Peyer's patch (tissue), 4 donors: ENCODE measurements at places on chromosomes 2 and 18.

DNA sequence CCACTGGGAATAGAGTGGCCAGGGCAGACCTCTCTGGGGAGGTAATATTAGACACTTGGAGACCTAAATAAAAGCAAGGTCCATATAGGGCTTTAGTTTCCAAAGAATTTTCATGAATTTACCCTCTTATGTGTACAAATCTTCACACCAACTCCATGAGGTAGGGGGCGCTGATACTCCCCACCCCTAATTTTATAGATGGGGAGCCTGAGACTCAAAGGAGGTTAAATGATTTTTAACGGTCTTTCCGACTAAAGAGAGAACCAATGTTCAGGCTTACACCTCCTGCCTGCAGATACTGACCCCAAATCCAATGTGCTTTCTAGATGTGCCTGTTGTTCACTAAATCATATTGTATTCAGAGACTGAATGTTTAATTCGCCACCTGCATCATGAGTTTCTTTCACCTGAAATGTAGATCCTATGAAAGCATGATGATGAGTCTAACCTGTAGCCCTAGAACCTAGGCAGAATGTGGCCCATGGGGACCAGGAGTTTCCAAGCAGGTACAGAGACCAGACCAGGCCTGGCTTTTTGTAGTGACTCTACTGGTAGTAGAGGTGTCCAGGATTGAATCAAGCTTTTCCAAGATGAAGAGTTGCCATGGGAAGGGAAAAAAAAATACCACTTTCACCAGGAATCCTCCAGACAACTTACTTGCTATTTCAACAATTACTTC lies 16.8 kb upstream of the PAX3 start:
- no peak for DNase-seq

- DNase-seq: no peak
Observed at GRCh38 chr2:181738563-181738962, 58.2 kb upstream of the NEUROD1 start.

GRCh38 chr2:120511536-120511935 lies 165.6 kb downstream of the INHBB start:
- DNase-seq: no peak

DNA sequence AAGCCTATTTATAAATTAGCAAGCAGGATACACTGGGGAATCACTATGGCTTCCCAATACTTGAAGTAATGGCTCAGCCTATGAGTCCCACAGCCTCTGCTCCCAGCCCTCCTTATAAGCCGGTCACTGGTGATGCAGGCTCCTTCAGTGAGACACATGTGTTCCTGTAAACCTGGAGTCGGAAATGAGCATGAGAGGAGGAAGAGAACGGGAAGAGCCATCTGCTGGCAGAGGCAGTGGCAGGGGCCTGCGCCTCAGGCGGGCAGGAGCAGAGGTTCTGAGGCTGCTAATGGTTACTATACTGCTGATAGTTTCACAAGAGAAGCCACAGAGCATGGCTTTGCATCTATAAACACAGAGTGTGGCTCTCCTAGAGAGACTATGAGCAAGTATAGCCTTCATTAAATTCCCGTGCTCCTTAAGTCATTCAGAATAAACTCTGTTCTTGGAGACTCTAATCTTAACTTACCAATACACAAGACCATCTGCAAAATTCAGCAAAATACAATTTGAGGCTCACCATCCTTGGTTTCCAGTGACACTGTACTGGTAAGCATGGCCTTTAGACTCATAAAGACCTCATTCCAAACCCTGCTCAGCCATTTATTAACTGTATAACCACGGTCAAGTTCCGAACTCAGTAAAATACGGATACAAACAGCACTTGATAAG lies 63.3 kb downstream of the FBXO15 start:
- no peak for DNase-seq

DNA sequence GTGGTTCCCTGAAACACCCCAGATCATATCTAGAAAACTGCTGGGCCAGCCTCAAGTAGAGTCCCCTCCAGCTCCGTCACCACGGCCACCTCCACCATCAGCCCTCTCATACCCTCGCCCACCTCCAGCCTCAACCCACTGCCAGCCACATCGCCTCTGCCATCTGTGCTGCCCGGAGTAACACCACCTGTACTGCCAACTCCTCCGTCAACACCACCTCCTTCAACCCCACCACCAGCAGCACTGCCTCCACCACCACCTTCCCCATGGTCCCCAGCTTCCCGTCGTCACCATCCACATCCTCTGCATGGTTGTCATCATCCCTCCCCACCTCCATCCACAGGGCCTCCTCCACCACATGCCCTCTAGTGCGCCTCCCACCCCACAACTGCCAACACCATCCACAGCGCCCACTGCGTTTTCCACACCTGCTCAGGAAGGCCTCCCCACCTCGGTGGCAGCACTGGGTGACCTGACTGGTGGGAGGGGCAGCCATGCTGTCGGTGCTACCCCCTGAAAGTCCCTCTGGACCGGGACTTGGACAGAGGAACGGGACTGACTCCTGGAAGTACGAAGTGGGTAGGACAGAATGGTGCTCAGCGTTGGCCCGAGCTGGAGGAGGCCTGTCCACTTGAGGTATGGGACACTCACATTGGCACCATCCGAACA lies 1.6 kb downstream of the SNED1 start:
- peak; percentile 40 for DNase-seq

- DNase-seq: no peak
Observed at GRCh38 chr2:180405520-180405919, 398.4 kb upstream of the CWC22 start.

DNA sequence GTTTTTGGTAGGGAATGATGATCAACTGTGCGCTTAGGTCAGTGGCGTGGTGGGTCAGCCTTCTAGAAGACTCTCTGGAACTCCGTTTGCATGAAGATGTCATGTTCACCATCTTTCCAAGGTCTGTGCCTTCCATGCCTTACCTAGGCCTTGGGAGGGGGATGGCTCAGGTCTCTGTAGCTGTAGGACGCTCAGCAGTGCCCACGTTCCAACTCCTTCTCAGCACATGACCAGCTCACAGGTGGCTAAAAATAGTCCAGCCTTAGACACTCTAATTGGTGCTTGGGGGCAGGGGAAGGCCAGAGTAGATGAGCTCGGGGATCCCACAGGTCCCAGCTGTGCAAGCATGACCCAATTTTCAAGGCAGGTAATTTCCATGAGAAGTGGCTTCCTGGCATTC lies 42.3 kb upstream of the TEX51 start:
- DNase-seq: no peak

DNA sequence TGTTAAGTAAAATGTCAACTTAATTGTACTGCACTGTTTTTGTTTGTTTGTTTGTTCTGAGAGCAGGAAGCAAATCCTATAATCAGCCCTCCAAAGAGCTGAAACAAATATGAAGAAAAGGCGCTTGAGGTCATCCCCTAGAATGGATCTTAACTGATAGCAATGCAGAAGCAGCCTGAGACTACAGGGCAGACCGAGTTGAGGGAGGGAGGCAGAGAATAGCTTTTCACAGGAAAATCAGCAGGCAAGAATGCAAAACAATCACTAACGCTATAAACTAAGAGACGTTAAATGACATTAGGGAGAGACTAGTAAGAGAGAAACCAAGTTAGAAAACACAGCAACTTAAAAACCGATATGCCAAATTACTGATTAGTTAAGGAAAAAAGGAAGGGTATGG lies 37.2 kb downstream of the GALNT1 start:
- DNase-seq: no peak

DNA sequence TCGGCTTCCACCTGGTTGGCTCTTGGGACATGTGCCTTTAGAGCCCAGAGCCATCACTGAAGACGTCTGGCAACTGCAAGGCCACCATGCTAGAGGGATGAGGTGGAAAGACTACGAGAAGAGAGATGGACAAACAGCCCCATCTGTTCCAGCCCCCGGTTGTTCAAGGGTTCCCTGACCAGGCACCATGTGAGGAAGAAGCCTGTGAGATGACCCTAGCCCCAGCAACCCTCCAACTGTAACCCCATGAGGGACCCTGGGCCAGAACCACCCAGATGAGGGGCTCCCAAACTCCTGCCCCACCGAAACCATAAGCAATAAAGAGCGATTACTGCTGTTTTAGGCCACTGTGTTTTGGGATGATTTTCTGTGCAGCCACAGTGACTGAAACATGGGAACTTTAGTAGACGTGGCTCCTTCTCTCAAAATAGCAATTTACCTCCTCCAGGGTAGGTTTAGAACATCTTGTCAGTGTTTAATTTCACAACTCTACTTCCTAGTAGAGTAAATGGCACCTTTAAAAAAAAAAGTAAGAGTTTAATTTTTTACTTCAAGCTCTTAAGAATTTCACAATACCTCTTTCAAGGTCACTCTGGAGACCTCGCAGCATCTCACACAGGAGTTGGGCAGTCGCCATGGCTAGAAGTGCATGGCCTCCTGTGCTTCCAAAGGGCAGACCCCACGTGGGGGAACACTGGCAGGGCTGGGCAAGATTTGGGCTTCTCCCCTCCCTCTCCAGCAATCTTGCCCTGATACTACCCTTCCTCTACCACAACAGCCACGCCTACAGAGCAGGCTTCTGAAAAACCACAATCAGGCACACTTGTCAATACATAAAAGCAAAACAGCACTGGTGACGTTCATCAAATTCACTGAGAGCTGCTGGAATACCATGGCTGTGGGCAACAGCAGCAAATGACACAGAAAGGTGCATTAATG lies 48.8 kb downstream of the TMEM163 start:
- DNase-seq: no peak

GRCh38 chr2:2321200-2321540 lies 9.9 kb downstream of the MYT1L start:
- DNase-seq: no peak

- no peak for DNase-seq
Observed at GRCh38 chr2:207188626-207189419, 23.1 kb upstream of the KLF7 start.

DNA sequence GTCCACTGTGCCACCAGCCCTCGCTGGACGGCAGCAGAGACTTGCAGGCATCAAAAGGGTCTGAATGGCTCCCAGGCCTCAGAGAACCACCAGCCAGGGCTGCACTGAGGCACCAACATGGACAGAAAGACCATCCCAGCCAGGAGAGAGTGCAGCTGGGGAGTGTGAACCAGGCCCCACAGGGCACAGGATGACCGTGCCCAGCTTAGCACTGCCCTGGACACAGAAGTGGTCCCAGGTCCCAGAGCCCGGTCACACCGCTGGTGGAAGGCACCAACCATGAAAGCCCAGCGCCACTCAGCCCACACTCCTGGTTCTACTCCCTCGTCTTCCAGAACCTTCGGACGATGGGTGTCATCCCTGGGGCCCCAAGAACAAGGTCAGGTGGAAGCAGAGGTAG lies 20.5 kb downstream of the AQP12A start:
- DNase-seq: no peak

DNA sequence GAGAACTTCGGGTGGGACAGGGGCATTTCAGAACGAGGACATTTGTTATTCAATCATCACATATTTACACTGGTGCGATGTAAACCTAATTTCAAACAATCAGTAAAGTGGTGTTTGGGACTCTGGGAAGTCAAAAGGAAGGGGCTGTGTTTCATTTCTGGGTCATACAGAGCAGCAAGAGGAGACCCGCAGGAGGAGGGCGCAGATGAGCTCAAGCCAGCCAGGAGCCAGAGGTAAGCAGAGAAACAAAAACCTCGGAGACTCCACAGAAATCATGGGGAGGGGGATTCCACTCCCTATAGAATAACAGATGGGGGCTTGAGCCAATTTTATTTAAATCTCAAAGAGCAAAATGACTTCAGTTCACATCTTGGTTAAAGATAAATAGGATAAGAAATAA lies 55.4 kb downstream of the NEB start:
- DNase-seq: no peak

DNA sequence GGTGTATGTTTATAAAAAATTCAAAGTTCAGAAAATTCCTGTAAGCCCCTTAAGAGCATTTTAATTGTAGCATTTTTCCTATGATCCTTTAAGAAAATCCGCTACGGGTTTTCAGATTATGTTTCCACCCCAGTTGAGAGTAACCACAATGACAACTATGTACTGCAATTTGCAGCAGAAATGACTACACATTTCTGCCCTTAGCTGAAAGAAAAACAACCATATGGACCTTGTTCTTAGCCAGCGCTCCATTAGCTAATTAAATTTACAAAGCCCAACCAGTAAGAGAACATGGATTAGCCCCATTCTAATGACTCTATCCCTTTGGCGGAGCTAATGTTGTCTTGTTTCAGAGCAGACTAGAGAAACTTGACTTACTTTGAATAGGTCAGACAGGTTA lies 247.6 kb downstream of the SLC8A1 start:
- DNase-seq: no peak

GRCh38 chr2:40363631-40364030 lies 88.3 kb downstream of the SLC8A1 start:
- no peak for DNase-seq

DNA sequence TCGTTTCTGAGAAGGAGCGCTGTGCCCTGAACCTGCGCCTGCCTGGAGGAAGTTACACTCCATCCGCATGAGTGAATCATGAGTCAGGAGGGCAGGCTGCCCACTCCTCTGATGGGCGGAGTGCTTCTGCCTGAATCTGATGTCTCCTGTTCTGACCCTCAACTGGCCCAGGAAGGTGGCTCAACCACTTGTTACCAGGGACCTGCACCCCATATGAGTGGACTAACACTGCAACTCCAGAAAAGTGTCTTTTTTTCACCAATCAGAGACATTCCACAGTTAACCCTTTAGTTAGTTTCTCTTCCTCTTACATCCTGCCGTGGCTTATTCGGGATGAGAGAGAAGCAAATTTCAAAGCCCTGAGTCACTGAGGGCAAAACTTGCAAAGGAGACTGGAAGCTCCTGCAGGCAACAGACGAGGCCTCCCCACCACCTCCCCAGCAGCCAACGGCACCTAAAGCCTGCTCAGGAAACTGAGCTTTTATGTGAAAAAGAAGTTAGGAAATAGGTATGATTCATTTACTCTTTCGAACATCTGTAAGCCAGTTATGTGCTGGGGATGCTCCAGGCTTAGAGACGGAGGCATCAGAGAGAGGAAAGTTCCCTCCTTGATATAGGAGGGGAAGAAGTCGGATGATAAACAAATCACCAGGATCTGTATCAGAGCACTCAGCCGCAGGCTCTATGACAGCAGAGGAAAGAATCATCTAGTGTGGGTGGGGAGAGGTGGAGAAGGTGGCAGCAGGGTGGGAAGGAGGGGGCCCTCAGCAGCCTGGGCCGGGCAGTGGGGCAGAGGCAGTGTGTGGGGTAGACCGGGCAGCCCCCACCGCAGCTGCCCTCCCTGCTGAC lies 30.9 kb downstream of the MBP start:
- peak; percentile 88 for DNase-seq

DNA sequence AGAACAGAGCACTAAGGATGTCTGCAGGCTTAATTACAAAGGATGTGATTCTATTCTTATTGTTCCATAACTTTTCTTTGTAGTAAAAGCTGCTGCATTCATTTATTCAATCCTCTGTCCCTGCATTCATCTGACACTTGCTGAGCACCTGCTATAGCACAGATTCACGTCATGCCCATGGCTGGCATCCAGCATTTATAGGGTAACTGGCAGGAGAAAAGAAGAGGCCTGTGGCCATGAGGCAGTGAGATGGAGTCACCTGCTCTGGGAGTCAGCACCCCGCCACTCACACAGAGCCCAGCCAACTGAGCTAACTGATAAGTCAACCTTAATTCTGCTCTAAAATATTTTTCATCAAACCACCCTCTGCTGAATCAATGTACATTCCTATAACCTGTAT lies 18.3 kb upstream of the CDC42EP3 start:
- DNase-seq: no peak

- DNase-seq: no peak
Observed at GRCh38 chr2:206230060-206230762, 44.3 kb upstream of the ZDBF2 start.
